ENCODE measurements at places on chromosomes 5 and 9.

DNA sequence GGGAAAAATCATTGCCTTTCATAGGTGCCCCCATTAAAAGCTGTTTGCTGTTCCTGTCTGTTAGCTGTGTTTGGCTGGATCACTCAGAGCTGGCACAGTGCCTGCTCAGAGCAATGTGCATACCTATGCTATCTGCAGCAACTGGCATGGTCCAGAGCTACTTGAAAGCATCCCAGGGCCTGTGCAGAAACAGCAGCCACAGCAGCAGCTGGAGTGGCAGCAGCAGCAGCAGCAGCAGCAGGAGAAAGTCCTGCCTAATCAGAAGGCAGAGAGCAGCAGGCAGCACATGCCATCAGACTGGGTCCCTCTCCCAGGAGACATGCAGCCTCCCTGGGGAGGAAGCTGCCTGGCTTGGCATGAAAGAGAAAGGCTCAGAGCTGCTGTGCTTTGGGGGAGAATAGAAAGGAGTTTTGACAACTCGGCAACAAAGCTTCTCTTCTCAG, 243.8 kb upstream of the WWC1 start:
- ATAC-seq: no peak

GRCh38 chr5:173802670-173803165, 85.4 kb upstream of the CPEB4 start:
- no peak for ATAC-seq

GRCh38 chr9:70789086-70789485, 332.3 kb downstream of the TRPM3 start:
- ATAC-seq: no peak

GRCh38 chr5:166980666-166981065, 1310.8 kb upstream of the WWC1 start:
- no peak for ATAC-seq

- ATAC-seq: no peak
Observed at GRCh38 chr9:4690144-4690543, 10.8 kb downstream of the CDC37L1 start.

DNA sequence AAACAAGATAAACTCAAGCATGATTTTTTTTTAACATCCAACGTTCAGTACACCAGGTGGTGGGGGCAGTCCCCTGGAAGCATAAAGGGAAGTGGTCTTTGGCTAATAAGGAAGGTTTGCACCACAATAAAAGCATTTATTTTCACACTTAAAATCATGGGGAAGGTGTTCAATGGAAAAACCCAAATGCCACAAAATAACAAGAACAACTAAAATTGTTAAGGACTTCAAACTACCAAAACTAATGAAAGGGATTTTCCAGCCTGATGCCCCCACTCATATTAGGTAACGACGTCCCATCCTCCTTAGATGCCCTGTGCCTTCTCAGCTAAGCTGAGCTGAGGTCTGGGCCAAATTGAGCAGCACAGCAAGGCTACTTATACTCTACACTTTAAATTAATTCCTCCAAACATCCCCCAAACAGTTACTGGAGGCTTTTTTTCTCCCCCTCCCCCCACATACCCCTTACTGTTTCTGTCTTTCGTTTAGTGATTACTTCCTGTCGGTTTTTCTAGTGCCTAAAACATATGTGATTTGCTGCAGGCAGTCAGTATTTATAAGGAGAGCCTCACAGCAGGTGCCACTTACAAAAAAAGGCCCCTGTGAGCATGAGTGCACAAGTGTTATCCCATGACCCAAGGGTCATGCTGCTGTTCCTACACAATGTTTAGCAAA, 259.7 kb upstream of the ZNF608 start:
- no peak for ATAC-seq

DNA sequence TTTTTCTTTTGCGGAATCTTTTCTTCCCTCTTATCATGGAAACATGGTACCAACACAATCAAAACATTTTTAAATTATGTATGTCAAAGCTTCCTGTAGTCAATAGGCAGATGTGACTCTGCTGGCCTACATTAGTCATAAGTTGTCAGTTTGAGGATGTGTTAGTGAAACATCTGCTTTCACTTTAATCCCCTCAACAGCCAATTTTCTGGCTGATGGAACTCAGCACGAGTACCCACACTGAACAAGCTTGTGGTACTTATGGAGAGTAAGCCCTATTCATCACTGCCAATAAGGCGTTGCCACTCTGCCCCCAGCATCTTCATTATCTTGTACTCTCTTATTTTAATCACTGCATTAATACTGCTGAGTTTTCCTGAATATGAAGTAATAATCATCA, 1034.4 kb downstream of the CDH9 start:
- no peak for ATAC-seq

DNA sequence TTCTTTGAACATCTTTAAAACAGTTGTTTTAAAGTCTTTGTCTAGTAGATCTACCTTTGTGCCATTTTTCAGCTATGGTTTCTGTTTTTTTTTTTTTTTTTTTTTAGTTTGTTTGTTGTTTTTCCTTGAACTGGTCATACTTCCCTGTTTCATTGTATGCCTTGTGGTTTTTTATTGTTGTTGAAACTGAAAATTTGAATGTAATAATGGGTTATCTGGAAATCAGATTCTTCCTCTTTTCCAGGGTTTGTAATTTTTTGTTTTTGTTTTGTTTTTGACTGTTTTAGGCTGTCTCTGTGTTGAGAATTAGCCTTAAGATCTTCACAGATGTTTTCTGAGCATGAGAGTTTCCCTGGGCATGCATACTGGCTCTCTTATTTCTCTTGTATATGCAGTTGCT, 269.6 kb upstream of the DAP start:
- no peak for ATAC-seq

DNA sequence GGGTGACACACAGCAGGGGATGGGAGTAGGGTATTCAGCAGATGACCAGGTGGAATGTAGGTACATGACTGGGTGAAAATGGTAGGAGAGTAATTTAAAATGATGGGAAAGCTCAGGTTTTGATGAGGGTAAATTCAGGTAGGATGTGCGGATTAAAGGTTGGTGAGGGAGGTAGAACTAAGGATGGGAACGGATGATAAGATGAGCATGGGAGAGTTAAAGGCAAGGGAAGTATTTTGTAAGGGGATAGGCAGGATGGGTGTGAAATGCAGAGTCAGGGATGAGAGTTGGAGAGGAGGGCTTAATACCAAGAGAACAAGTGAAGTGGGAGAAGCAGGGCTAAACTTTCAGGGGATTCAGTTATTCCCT, 1.5 kb downstream of the TLN1 start:
- ATAC-seq: no peak

DNA sequence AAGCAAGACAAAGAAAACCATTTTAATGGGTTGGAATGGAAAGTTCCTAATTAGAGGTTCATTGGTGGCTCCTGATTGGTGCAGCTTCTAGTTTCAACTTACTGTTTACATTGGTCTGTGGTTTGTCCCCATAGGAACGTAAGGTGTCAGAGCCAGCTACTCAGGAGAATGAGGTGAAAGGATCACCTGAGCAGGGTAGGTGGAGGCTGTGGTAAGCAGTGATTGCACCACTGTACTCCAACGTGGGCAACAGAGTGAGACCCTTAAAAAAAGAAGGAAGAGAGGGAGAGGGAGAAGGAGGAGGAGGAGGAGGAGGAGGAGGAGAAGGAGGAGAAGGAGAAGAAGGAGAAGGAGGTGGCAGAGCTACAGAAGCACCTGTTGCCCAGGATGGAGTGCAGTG, 30.4 kb downstream of the KCNIP1 start:
- ATAC-seq: no peak

GRCh38 chr9:6382681-6383080, 30.3 kb upstream of the UHRF2 start:
- ATAC-seq: no peak

DNA sequence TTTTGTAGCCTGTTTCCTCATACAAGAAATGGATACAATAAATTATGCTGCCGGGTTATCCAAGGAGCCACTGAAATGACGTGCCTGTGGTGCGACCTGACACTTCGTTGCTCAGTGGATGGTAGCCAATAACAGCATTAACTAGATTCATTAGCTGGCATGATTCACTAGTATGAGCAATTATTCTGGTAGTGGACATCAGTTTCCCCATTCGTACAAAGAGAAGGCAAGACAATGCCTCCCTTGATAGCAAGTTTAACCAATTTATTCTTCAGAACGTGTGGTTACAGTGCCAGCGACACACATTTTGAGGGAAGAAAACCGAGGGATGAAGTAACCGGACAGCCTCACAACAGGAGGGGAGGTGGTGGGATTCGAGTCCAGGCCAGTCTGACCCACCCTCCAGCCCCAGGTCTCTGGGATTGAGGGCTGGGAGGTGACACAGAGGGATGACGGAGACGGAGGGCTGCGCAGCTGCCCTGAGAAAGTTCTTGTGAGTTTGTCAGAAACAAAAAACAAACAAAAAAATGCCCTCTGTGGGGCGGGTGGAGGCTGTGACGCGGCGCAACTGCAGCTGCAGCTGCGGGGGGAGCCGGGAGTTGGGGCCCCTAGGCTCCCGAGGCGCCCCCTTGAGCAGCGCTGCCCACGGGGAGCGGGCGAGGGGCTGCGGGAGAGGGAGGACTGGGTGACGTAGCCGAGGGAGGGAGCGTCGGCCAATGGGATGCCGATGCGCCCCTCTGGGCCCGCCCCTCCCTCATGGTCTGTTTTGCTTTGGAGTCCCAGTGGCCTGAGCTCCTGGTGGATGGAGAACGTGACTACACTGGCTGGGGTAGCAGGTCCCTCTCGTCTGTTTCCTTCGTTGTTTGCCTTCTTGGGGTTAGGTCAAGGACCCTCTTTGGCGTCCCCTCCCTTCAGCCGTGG, 10.9 kb downstream of the LHX2 start:
- no peak for ATAC-seq

DNA sequence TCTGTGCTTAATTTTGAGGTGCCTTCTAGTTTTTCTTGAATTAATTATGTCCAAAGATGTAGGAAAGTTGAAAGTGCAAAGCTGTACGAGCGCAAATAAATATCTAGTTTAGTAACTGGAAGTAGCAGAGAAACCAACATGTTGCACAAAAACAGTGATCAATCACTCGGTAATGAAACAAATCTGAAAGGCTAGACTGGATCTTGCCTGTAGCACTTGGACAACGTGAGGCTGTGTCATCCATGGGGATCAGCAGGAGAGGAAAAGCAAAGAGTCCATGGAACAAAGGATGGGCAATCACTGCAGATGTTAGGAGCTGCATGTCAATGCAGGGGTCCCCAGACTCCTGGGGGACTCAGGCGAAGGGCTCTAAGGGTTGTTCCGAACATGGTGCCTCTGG, 424.2 kb downstream of the IRX1 start:
- ATAC-seq: no peak

DNA sequence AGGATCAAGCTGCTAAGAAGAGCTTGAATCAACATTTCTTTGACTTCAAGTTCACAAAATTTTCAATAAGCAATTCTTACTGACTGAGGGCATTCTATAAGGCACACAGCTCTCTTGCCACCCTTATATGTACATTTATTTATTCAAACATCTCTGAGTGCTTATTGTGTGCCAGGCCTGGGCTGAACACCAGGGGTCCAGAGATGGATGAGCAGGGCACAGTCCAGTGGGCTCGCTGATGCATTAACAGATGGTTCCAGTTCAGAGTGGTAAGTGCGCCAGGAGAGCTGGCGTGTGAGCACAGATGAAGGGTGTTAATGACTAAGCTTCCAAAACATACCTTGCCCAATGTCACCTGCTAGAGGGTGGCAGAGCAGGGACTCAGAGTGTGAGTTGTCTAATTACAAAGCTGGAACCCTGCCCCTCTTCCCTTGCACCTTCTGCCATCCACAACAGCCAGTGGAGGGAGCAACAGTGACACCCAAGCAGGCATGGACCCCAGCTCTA, 24.6 kb downstream of the ALG2 start:
- ATAC-seq: no peak

DNA sequence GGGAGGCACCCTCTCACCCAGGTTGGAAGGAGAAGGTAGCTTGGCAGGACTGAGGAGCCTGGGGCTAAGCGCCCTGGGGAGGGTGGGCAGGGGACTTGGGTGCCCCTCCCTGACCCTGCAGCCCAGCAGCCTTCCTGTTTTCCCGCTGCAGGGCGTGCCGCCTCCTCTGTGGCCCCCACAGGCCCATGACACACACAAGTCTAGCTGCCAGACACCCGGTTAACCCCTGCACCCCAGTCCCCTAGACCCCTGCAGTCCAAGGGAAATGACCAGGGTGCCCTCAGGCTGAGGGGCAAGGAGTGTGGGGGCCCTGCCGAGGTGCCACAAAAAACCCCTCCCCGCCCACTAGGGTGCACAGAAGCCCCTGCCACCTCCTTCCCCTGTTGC, 33.0 kb downstream of the GOLGA2 start:
- no peak for ATAC-seq

- ATAC-seq: no peak
Observed at GRCh38 chr5:87442419-87442818, 29.7 kb upstream of the CCNH start.

GRCh38 chr9:116383936-116384335, 230.3 kb downstream of the PAPPA start:
- no peak for ATAC-seq

DNA sequence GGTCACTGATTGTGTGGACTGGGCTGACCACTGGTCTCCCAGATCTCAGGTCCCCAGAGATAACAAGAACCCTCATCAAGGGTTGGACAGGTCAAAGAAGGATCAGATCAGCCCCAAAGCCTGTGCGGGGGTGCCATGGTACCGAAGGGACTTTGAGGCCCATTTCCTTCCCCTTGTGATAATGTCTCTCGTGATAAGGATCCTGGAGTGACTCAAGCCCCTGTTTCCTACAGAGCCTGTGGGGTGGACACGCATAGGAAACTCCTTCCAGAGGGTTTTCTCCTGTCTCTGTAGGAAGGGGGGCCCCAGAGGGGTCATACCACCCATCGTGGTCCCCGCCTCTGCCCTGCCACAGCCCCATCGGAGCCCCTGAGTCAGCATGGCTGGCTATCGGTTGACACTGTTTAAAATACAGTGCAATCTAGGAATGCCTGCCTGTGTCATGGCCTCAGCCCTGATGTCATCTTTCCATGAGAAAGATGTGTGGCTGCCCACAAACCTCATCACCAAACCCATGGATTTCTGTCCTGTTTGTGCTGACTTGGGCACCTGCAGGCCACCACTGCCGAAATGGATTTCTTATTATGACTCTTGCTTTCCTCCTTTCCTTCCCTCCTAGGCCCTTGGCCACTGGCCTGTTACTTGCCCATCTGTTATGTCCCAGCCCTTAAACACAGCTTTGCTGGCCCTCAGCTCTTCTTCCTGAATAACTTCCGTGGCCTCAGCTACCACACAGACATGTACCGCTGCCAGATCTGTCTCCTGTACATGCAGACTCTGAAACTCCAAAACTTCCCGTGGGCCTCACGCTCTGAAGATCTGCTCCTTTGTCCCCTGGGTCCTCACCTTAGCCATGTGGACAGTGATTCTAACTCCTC, 2.9 kb upstream of the CSF2 start:
- ATAC-seq: peak; percentile 19

Data from activated CD4-positive, CD25-positive, alpha-beta regulatory T cell treated with anti-CD3 and anti-CD28 coated beads, Interleukin-2, amount 50 U/mL, for 24 hours (primary cell).